ENCODE measurements at places on chromosomes 5 and 9.

GRCh38 chr5:39517800-39518199, 93.0 kb upstream of the DAB2 start:
- no peak for DNase-seq

DNA sequence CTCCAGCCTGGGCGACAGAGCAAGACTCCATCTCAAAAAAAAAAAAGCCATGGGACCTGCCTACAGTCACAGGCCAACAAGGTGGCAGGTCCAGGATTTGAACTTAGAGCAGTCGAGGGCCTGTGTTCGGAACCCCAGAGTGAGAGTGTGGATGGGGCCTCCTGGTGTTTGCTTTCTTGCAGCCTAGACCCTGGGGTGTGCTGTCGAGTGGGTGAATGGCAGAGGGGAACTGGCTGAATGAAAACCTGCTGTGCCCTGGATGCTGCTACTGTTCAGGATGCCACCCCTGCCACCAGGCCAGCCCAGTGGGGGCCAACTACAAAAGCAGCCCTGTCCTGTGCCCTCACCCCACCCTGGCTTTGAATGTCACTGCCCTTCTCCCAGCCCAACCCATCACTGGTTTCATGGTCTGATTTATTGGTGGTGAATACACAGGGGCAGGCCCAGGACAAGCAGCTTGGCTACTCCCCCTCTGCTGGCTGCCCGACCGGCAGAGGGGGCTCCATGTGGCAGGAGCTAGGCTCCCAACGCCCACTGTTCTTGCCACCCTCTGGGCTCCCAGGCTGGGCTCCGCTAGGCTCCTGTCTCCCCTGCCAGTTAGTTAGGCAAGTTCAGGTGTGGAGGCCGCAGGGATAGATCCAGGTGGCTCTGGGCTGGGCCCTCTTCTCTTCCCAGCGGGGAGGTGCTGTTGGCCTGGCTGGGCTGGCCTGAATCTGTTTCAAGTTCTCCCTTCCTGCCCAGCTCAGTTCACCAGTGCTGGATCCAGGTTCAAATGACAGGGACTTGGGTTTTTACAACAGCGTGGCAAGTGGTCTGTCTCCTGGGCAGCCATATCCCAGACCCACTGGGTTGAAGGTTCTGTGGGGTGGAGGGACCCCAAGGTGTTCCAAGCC, 12.2 kb downstream of the FPGS start:
- no peak for DNase-seq

DNA sequence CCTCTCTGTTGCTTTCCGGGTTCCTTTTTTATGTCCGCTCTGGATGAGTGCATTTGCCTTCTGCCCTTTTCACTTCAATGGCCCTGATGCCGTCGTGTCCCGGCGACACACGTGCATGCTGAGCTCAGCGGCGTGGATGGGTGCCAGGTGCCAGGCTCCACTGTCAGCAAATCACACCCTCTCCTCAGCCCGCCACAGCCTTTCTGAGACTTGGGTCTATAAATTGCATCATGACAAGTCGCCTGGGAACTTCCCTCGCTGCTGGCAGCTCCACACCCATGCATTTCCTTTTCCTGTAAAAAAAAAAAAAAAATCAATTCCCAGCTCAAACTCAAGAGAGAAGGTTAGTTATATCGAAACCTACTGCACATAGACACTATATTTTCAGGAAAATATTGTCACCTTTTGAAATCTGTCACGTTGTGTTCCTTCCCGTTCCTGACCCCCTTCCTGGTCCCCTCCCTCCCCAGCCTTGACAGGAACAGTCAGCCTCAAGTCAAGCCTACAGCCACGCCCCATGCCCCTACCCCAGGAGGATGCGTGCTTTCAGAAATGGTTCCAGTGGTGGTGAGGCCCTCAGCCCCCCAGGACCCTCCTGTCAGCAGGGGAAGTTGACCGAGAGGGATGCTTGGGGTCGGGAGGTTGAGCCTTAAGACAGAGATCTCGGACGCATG, 110.3 kb upstream of the PTCH1 start:
- peak; percentile 34 for DNase-seq

DNA sequence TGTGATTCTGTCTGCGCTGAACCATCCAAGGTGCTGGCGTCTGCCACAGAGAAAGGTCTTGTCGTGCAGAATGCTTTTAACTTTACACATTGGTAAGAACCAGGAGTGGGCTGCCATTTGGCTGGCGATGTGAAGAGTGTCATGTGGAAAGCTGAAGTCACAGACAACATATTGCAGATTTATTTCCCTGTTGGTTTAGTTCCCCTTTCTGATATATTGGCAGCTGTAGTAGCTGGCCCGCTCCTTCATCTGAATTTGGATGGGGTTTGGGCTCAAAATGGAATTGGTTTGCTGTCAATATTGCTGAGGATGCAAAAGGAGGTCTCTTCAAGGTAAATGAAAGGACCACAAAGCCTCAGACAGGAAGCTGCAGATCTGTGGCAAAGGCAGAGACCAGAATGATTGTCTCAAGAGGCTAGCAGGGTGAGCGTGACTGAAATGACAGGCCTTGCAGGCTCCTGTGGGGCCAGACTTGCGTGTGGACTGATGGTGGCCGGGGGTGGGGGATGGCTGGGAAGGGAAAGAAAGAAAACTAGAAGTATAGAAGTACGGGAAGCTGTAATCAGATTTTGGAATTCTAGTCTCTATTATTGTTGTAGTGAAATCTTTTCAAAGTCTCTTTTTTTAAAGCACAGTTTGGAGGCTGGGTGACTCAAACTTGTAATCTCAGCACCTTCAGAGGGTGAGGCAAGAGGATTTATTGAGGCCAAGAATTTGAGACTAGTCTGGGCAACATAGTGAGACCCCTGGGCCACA, 25.1 kb upstream of the CD180 start:
- DNase-seq, result no peak

- DNase-seq, result no peak
Measured at GRCh38 chr5:161155451-161155850, 303.4 kb upstream of the ATP10B start.

DNA sequence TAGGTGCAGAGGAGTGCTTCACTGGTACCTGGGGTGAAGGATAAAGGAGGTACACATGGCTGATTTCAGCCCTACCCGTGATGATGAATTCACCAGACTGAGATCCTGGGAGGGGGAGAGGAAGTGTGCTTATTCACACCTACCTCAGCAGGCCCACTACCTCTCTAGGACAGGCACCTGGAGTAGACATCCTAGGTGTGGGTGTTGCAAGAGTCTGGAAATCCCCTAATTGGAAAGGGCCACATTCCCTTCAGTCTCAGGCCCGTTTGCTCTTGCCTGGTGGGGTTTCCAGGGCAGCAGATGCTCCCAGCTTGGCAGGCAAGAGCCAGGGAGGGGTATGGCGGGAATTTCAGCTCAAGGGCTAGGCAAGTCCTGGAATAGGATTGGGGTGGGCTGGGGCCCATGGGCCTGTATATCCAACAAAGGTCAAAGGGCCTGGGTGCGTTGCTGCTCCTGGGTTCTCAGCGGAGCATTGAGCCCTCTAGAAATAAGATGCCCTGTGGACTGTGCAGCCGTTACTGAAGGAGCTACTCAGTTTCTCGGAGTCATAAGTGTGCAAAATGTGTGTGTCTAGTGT, 5.8 kb upstream of the CCL21 start:
- no peak for DNase-seq

GRCh38 chr9:97906236-97906831, 16.0 kb downstream of the TRMO start:
- DNase-seq, result no peak

- DNase-seq, result no peak
Measured at GRCh38 chr5:151432210-151432609, 15.2 kb upstream of the SLC36A1 start.

GRCh38 chr5:168609806-168610482, 30.8 kb upstream of the PANK3 start:
- DNase-seq, result no peak

DNA sequence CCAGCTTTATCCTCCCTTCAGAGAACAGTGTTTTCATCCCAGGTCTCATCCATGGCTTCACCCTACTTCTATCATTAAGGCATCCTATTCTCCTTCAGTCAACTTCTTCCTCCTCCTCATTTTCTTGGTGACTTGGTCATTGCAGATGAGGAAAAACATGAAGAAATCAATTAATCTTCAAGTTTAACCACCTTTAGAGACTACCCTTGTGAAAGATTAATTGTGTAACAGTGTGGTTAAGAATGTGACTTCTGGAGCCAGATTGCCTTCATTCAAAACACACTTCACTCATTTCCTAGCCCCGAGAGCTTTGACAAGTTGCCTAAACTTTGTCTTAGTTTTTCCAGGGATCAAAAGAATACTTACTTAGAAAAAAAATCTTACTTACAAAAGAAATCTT, 110.0 kb downstream of the STK32A start:
- no peak for DNase-seq

- no peak for DNase-seq
Measured at GRCh38 chr5:60494635-60495034, 205.3 kb downstream of the DEPDC1B start.

GRCh38 chr5:14321936-14322335, 178.8 kb downstream of the TRIO start:
- DNase-seq, result no peak

DNA sequence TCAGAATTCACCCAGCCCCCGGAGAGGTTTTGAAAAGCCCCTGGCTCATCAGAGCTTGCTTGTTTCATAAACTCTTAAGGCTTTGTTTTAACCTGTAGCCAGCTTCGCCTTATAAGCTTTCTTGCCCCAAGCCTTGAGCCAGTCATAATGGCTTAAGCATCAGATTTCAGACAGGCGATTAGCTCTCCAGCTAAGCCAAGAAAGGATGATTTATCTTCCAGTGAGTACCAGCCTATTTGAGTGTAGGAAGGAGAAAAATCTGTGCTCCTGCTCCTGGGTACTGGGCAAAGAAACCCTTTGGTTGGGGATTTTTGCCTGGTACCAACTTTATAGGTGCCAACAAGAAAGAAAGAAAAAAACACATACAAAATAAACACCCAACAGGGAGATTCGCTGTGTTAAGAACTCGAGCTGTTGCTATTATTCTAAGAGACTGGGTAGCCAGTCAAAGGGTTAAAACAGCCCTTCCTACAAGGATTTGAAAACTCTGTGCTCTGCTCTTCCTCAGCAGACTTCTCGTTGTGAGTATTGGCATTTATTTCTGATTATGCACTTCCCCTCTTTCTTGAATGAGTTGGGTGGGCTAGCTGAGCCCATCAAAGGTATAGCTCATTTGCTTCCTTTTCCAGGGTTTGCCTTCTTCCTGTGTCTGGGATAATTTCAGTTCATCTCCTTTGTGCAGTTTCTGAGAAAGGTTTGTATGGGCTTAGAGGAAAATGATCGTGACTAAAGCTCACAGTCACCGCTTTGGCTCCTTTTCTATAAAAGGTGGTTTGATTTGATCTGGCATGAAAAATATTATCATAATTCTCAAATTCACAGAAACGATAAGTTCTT, 157.2 kb upstream of the DMRT1 start:
- DNase-seq, result peak; percentile 2

- no peak for DNase-seq
Measured at GRCh38 chr5:172568308-172568910, 72.7 kb upstream of the NEURL1B start.

DNA sequence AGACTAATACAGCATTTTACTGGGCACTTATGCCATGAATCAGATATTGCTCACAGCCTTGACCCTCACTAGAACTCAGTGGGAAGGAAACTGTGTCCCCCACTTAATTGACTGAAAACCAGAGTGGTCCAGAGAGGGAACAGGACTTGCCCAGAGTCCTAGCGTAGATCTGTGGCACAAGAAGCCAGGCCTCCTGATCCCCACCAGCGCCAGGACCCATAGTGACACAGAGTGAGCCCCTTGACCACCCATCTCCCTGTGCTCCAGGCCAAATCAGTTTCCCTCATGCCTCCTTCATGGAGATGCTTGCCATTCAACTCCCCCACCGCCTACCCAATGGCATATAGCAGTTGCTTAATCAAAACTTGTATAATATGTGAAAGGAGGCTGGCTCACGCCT, 8.3 kb downstream of the KIF12 start:
- no peak for DNase-seq

Measured in NCI-H1417 (cell line).